ENCODE measurements at places on chromosomes 5 and 9.

GRCh38 chr5:126540631-126541030 lies 54.4 kb downstream of the ALDH7A1 start:
- DNase-seq = no peak

DNA sequence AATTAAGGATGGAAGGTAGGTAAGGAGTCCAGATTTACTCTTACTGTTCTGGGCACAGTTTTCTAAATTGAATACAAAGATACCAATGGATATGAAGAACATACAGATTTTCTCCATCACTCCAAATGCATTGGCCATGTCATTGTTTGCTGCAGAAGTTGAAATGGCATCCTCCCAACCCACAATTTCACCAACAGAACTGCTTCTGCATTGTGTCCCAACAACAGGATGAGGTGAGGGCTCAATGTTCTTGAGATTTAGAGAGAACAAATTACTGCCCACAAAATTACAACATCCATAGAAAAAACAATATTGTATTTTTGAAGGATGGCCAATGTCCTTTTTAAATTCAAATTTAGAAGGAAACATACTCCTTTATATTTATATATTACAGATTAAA lies 88.9 kb downstream of the NUDT12 start:
- no peak for DNase-seq

DNA sequence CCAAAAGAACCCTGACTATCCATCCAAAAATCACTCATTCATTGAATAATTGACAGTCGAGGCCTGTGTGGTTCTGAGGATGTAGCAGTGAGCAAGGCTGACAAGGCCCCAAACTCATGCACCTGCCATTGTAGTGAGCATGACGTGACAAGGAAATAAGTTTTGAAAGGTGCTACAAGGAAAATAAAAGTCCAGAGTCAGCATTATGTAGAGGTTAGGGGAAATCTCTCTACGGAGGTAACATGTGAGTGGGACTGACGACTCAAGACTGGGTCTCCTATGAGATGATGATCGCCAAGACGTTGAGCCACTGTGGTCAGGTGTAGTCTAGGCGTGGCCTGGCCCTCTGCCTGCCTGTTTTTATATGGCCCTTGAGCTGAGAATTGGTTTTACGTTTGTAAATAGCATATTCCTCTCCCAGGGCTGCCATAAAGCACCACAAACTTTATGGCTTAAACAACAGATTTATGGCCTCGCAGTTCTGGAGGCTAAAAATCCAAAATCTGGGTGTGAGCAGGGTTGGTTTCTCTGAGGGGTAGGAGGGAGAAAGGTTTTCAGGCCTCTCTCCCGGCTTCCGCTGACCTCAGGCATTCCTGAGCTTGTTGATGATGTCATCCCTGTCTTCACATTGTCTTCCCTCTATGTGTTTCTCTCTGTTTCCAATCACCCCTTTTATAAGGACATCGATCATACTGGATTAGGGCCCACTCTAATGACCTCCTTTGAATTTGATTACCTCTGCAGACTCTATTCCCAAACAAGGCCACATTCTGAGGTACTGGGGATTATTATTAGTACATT lies 206.4 kb upstream of the EGFLAM start:
- DNase-seq = no peak

- DNase-seq = no peak
Measured at GRCh38 chr5:75993183-75993582, 90.0 kb upstream of the SV2C start.

GRCh38 chr9:21615446-21615845 lies 133.3 kb upstream of the IFNE start:
- no peak for DNase-seq

- no peak for DNase-seq
Measured at GRCh38 chr5:100691548-100691947, 156.4 kb downstream of the FAM174A start.

DNA sequence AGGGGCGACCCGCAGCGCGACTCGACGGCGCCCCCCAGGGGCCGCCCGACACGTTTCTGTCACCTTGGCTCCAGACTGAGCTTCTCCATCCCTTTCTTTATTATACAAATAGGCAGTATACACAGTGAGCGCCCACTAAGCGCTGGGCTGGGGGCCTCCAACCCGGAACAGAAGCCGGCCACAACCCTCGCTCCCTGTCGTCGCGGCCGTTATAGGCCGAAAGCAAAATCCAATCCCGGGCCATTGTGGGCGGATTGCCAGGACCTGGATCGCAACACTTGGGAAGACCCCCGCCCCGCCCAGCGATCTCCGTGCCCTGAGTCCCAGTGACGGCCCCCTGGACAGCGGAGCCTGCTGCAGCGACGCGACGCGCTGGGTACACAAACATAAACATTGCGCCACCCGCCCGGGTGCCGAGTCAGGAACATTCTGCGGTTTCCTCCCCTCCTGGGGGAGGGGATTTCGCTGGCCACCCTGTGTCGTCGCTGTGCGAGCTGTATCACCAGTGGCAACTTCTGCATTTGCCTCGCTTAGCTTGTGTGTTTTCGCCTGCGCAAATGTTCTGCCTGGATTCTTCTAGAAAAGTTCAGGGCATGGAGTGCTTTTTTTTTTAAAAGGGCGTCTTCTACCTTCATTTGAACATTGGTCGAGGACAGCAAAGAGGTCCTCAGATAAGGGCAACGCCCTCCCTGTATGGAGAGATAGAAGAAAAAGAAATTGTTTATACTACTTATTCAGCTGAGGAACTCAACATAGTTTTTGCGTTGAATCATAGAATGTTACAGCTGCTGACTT lies 1.3 kb upstream of the DUSP1 start:
- DNase-seq = peak; percentile 97

DNA sequence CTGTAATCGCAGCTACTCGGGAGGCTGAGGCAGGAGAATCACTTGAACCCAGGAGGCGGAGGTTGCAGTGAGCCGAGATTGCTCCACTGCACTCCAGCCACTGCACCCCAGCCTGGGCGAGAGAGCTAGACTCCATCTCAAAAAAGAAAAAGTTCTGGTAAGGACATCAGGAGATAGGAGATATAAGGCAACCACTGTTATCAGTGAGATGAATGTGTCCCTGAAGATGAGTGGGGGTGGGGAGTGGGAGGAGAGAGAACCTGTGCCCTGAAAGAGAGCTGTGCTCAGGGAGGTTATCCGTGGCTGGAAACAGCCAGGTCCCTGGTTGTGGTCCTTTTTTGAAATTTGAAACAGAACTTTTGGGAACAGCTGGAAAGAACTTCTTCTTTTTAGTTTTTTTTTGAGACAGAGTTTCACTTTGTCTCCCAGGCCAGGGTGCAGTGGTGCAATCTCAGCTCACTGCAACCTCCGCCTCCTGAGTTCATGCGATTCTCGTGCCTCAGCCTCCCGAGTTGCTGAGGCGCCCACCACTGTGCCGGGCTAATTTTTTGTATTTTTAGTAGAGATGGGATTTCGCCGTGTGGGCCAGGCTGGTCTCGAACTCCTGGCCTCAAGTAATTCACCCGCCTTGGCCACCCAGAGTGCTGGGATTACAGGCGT lies 2.6 kb downstream of the PTPA start:
- no peak for DNase-seq

DNA sequence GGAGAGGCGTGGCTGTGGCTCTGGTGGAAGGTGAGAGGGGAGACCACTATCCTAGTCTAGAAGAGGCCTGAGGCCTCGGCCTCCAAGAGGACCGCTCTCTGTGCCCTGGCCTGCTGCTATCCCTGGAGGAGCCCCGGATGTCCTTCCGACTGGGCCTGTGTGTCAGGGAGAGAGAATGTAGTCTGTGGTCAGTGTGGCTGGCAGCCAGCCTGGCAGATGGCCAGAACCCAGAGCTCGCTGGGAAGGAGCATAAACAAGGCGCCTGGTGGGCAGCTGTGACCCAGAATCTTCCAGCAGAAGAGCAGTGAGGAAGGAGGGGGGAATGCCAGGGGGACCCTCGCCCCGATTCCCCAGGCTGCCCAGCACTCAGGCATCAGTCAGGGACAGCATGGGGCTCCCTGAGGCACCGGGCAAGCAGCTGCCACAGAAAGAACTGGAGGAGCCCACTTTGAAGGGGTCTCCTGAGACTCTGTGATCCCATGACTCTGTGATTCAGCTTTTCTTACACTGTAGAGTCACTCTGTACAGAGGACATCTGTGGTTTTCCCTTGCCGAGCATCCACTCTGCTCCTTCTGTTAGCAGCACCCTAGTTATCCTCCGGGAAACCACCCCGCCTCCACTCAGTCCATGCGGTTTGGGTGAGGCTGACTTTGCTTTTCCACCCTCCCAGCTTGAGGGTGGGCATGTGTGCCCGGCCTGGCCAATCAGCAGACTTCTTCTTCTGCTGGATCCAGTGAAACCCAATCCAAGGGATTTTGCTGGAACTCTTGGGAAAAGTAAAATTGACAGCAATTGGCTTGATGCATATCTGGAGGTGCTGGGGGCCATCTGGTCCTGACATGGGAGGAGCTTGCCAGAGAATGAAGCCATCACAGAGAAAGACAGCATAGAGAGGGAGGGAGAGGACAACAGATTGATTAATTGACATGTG lies 46.2 kb upstream of the PWWP2A start:
- DNase-seq = no peak

- no peak for DNase-seq
Measured at GRCh38 chr9:20623748-20624124, 1.4 kb upstream of the MLLT3 start.

DNA sequence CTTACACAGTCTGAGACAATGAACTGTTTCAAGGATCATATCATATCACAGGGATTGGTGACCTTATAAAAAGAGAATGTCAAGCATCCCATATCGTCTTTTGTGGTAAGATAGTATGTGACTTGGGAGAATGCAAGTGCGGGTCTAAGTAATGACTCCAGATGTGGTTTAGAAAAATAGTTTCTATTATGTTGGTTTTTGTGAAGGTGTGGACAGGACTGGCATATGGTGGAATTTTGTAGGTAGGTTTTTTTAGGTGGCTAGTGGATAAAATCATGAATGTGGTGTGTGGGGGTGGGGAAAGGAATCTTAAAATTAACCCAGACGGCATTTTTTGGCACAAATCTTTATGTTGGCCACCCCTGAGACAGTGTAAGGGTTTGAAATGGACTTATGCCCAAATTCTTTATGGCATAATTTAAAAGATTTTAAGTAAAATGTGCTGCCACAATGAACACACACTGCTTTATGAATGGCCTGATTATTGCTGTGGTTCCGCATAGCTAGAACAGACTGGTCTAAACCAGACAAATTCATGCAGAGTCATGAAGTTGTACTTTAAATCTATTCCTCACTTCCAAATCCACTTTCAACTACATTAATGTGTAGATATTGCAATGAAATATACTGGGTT lies 204.8 kb upstream of the HAPLN1 start:
- DNase-seq = no peak

- no peak for DNase-seq
Measured at GRCh38 chr5:153896117-153896516, 142.6 kb downstream of the FAM114A2 start.

GRCh38 chr5:3197304-3198073 lies 398.1 kb upstream of the IRX1 start:
- DNase-seq = no peak

GRCh38 chr5:1298723-1299510 lies 4.0 kb upstream of the TERT start:
- no peak for DNase-seq

DNA sequence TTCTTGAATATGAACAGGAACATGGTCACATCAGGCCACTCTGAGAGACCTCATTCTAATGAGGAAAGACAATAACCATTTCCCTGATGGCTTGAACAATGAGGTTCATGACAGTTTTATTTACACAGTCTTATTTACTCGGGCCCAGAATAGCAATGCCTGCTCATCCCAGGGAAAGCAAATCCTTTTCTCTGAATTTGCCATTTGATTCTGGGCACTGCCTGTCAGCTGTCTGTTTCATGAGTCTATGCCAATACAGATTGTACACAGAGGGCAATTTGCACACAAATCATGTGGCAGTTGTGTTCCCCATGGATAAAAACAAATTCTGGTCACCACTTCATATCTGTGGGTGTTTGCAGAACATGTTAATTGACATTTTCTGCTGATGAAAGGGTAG lies 492.5 kb downstream of the ACTL7B start:
- DNase-seq = no peak

DNA sequence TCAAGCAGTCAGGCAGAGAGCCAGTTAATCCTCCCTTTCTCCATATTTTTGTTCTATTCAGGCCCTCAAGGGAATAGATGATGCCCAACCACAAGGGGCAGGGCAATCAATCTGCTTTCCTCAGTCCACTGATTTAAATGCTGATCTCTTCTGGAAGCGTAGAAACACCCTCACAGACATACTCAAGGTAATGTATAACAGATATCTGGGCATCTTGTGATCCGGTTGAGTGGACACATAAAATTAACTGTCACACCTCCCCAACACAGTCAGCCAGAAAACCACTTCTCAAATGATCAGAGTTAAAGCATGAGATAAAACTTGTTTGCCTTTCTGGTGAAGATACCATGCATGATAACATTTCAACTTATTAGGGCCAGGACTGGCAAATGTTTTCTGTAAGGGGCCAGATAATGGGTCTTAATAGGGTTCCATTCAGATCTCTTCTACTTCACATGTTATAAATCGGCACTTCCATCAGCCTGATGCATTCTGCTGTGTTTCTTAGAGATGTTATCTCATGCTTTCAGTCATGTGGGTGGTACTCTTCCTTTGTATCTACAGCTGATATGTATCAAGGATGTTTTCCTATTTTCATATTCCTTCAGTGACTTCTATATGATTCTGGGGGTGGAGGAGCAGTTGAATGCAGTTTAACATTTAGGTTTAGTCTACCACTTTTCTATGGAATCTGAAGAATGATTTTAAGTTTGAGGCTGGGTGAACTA lies 58.9 kb upstream of the CNTLN start:
- DNase-seq = no peak

DNA sequence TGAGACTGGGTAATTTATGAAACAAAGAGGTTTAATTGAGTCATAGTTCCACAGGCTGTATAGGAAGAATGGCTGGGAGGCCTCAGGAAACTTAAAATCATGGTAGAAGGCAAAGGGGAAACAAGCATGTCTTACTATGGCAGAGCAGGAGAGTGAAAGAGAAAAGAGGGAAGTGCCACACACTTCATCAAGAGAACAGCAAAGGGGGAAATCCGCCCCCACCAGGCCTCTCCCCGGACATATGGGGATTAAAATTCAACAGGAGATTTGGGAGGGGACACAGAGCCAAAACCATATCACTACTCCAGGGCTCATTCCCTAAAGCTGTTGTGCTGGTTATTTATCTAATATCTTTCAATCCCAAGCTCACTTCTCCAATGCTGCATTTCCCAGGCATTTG lies 50.2 kb upstream of the NR3C1 start:
- DNase-seq = no peak

- DNase-seq = no peak
Measured at GRCh38 chr5:8865686-8866374, 680.0 kb downstream of the SEMA5A start.

DNA sequence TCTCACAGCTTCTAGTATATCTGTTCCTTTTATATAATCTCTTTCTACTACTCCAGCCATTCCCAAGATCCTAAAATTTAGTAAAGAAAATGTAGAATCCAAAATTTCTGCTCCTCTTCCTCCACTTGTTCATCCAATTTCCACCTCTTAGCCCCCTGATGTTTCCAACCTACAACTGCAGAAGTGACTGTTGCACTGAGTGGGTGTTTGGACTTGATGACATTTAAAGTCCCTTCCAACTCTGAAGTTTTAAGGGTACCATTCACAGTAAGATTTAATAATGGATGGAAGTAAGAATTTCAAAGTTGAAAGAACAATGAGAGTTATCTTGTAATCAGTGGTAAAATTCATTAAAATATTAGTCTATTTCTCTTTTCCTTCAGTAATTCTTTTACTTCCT lies 5.5 kb downstream of the DIAPH1 start:
- no peak for DNase-seq

All from CD4-positive, alpha-beta T cell treated with Interferon alpha-2 for 1 hour (primary cell).